ENCODE measurements at places on chromosomes 4 and X.

DNA sequence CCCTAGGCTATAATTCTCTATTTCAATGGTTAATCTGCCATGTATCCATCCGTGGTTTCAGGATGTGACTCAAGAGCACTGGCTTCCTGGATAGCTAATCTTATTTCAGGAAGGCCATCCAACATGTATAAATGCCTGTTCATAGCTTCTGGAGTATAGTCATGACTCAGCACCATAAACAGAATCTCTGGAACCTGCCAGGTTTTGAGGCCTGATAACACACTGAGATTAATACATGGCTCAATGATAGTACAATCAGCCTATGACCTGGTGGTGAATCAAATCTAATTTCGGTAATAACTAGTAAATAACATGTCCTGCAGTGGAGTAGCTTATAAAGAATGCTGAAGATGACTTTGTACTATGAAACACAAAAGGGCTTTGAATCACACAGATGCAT lies 5.7 kb upstream of the IL13RA2 start:
- DNase-seq = no peak

- no peak for DNase-seq
These were observed 6.0 kb upstream of the HPGDS start for GRCh38 chr4:94348666-94349065.

- DNase-seq = no peak
These were observed 26.7 kb upstream of the CLDN34 start for GRCh38 chrX:9940421-9940820.

DNA sequence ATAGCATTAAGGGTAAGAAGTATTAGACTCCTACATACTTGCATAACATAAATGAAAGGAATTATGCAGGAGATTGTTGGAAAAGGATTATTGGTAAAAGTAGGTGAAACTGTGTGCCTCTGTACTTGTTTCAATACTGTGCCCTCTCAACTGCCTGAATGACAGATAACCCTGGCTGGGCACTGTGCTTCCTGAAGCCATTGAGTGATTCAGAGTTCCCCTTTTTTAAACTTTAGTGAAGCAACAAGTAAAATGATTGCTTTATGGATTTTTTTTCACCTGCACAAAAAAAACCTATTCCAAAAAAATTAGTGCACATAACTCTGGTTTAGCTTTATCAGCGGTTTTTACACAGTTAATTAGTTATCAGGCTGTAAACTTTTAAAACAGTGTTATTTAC lies 204.8 kb downstream of the TRAM1L1 start:
- DNase-seq = no peak

GRCh38 chr4:139951021-139951420 lies 203.0 kb downstream of the MAML3 start:
- DNase-seq = no peak

DNA sequence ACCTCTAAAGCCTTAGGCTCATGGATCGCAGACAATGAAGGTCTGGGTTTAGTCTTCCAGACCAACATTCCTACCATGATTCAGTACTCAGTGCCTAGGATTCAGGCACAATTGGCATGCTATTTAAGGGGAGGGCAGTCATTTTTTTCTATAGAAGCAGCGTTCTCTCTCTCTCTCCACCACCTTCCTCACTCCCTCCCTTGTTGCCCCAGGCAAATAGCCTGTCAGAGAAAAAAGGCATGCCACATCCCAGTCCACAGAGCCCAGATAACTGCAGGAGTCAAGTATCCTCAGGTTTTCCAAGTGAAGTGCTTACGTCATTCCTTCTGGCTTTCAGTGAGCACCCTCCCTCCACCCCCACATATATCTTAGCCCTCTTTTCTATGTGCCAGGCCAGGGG lies 533.0 kb downstream of the BCOR start:
- no peak for DNase-seq

DNA sequence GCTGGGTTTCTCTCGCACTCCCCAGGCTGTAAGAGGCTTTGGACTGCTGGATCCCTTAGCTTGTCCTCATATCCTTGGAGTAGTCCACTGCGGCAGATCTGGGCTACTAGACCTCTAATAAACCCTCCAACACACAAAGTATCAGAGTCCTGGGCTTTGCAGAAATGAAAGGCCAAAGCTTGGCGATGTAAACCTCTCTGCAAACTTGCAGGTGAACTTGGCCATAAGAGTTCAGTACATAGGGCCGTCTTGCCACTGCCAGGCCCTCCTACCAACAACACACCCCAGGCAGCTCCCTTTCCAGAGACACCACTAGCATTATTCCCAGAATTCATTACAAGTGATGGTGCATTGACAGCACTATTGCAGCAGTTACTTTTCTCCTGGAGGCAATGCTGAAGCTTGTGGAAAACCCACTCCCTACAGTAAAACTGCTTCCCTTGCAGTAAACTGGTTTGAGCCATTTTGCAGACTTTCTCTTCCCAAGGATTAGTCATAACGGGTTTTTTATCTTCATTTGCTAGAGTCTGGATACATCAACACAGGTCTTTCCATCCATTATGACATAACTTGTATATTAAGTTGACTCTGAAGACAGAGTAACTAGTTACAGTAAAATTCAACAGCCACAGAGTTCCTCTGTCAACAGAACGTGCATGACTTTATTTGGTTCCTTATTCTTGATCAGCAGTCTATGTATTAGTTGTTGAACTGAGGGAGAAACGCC lies 2.4 kb downstream of the ANKRD50 start:
- no peak for DNase-seq

GRCh38 chr4:78291277-78291676 lies 234.2 kb downstream of the FRAS1 start:
- no peak for DNase-seq

- no peak for DNase-seq
These were observed 108.7 kb upstream of the TTC29 start for GRCh38 chr4:147054228-147054872.

DNA sequence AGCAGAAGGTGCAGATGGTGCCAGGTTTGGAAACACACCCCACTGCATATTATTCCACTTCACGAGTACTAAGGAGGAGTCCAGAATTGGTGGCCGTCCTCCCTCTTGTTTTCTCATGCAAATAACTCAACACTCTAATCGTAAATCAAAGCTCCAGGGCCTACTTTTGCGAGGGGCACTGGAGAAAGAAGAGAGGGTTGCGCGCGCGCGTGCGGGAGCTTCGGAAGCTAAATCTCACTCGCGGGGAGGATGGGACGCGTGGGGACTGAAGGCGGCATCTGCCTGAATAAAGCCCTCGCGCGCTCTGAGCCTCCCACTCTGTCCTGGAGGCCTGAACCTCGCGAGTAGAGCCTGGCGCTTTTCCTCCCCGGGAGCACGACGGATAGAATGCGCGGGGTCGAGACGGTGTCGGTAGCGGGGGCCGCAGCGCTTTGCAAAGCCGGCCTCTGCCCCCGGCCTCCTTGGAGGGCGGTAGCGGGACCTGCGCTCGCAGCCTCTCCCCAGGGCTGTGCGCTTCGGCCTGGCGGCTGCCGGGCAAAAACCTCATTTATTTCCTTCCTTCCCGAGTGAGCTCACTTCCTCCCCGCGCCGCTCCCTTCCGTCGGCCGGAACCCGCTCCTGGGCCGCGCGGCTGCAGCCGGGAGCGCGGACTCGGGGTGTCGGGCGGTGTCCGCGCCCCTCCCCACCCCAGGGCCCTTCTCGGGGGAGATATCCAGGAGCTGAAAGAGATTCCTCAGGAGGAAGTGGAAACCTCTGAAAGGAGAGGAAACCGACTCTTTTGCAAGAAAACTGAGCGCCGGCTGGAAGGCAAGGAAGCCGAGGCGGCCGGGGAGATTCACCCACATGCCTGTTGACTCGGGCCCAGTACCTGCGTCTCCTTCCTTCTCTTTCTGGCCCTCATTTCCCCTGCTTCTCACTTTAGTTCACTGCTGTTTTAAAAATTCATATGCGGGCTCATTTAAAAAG lies 20.7 kb downstream of the HAND2 start:
- DNase-seq = peak; percentile 31

- DNase-seq = no peak
These were observed 456.0 kb upstream of the FAM241A start for GRCh38 chr4:111689214-111689613.

DNA sequence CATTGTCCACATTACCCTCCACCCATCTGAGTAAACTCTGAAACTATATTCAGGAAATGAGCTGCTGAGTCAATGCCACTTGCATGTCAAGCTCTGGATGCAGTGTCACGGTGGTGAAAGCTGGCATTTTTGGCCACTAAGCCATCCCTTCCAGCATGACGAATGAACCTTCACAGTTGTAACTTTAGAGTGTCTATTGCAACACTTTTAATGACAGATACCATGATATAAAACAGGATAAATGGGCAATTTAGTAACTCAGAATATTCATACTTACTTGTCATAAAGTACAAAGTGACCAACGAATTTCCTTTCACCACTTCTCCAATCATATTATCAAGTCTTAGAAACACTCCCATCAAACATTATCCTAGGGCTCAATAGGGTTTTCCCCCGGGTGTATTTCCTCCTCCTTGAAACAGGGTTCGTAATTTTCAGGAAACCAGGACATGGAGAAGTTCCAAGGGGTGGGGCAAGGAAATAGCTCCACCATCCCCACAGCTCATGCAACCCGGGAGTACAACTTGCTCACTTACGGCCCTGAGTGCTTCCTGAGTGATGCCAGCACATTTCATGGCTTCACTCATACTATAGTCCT lies 73.1 kb downstream of the MTHFD2L start:
- DNase-seq = no peak

DNA sequence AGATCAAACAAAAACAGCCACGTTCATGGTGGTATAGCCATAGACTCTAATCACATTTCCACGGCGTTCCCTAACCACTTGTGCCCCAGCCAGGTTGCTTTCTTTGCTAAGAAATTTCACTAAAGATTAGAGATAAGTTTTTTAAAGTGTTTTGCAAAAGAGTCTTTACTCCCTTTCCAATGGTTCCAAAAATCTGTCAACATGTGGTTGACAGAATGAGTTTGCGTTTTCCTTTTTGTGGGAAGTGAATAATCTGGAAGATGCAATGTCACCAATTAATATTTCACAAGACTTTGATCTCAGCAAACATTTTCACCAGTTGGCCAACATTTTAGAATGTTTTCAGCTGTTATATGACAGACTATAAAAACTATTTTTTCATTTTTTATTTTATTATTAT lies 35.3 kb downstream of the CXCL1 start:
- DNase-seq = no peak

GRCh38 chr4:48669086-48669485 lies 111.0 kb downstream of the FRYL start:
- DNase-seq = no peak

GRCh38 chrX:50448565-50448964 lies 22.1 kb downstream of the DGKK start:
- DNase-seq = no peak

DNA sequence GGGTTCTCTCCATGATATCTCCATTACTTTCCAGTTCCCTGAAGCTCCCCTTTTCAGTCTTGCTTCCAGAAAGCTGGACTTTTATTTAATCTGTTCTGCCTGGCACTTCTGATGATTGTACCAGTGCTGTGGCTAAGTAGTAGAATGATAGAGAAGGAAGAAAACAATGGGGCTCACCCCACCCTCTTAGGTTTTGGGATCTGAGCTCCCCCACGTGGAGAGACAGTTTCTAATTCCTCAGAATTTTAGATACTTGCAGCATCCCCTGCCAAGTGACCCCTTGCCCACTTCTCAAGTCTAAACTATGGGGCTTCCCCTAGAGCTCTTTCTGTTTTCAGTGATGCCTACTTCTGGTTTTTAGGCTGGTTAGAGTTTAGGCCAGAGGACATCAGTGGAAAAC lies 73.9 kb downstream of the GC start:
- DNase-seq = no peak

DNA sequence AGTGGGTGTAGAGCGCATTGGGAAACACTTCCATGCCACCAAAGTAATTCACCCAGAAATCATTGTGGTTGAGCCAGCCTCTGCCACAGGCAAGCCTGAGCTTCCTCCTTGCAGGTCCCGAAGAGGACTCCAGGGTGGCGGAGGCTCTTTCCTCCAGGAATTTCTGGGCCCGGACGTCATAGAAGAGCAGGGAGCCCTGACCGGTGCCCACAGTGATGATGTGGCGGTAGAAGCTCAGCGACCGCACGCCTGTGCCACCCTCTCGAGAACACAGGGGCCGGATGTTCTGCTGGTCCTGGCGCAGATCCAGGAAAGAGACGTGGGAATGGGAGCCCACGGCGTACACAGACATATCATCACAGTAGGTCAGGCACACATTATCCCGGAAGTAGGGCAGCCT lies 1.3 kb downstream of the DCAF12L1 start:
- DNase-seq = no peak

GRCh38 chrX:135411893-135412292 lies 9.9 kb upstream of the SMIM10L2A start:
- DNase-seq = no peak

GRCh38 chrX:130402208-130402684 lies 459 bp downstream of the RBMX2 start:
- no peak for DNase-seq

GRCh38 chrX:131951166-131951565 lies 71.9 kb upstream of the STK26 start:
- DNase-seq = no peak

DNA sequence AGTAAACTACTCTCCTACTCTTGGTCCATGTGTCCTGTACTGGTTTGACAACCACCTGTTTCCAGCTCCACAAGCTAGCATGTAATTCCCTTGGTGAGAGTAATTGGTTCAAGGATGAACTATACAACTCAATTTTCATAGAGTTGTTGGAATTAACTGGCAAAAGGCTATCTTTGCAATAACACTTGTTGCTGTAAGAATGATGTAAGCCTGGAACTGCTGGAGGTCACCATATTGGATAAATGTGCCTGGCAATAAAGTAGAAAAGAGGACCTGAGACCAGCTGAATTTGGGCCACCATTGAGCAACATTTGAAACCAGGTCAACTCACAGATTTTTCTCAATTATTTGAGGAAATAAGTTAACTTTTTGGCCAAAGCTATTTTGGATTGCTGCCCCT lies 175.5 kb downstream of the CAMK2D start:
- DNase-seq = no peak

GRCh38 chr4:92198711-92199110 lies 105.1 kb upstream of the GRID2 start:
- no peak for DNase-seq

GRCh38 chr4:110621839-110622751 lies 782 bp downstream of the PITX2 start:
- DNase-seq = no peak

GRCh38 chr4:156581282-156582063 lies 390.1 kb downstream of the PDGFC start:
- no peak for DNase-seq

DNA sequence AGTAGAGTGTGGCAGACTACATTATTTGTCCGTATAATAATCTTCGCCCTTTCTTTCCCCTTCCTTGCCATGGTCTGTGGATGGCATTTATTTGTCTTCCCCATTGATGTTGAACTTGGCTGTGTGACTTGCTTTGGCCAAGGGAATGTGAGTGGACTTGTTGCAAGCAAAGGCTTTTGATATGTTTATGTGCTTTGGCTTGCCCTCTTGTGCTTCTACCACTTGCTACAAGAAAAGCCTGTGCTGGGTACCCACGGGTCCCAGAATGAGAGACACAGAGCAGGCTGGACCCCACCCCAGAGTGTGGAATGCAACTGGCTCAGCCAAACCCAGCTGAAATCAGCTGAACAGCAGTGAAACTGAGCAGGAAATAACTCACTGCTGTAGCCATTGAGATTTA lies 63.0 kb downstream of the FAM184B start:
- DNase-seq = no peak

- DNase-seq = peak; percentile 73
These were observed 5.8 kb downstream of the LAS1L start for GRCh38 chrX:65528705-65529340.

GRCh38 chr4:52604215-52604614 lies 54.9 kb downstream of the USP46 start:
- DNase-seq = no peak

- no peak for DNase-seq
These were observed 67.9 kb downstream of the RBPJ start for GRCh38 chr4:26388671-26389070.

Data from CD4-positive, alpha-beta T cell treated with Interleukin-17A for 4 hours (primary cell).